ENCODE measurements at places on chromosomes 6 and 20.

GRCh38 chr6:160750276-160750689, 48.2 kb downstream of the PLG start:
- DNase-seq, result peak; percentile 14

- no peak for DNase-seq
Measured at GRCh38 chr6:155701342-155701741, 245.7 kb upstream of the NOX3 start.

DNA sequence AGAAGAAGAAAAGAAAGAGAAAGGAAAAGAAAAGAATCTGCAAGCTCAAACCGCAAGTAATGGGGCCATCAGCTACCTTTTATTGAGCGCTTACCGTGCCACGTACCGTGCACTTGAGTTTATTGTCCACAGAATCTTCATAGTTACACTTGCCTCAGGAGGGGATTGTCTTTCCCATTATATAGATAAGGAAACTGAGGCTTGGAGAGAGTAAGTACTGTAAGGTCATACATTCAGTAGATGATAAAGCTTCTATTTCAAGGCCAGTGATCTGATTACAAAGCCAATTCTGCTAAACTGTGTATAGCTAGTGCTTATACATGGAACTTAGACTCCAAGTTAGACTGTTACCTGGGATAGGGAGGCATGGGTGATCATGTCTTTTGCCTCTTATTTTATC, 110.4 kb upstream of the IYD start:
- no peak for DNase-seq

- no peak for DNase-seq
Measured at GRCh38 chr20:12936020-12936419, 72.8 kb upstream of the SPTLC3 start.

GRCh38 chr6:72824833-72825232, 203.0 kb downstream of the KCNQ5 start:
- no peak for DNase-seq

DNA sequence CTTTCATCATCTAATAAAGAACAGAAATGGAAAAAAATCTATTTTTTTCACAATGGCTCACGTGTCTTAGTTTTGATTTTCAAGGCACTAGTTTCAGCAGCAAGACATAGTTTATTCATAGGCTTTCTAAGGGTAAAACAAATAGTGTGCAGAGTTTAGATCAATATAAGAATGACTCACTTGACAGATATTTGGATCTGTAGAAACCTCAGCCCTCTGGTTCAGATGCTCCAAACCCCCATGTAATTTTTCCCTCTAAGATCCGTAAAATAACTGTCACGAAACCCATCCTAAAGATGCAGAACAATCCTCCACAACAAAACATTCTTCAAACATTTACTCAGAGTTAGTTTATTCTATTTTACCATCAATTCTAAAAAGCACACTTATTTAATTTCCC, 43.4 kb downstream of the IYD start:
- no peak for DNase-seq

DNA sequence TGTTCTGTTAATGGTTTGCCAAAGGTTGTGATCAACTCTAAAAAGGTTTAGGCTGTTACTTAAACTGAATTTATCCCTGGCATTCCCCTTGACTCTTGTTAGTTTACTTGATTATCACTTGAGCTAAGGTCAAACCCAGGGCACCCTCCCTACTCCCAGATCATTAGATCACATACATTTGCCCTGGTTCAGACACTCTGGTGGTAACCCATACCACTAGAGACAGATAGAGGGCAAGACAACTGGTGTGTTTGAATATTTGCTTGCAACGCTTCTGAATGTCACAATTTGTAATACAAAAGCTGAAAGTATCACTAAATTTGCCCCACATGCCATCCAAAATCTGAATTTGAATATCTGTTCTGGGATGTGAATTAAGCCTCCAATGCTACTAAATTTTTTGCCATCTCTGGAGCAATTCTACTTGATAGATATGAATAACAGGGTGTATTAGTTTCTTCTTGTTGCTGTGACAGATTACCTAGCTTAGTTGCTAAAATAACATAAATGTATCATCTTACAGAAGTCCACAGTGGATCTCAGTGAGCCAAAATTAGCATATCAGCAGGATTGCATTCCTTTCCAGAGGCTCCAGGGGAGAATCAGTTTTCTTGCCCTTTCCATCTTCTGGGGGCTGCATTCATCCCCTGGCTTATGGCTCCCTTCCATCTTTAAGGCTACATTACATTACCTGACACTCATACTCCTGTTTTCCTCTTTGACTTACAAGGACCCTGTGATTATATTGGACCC, 45.4 kb downstream of the FIG4 start:
- DNase-seq, result no peak

GRCh38 chr6:165389534-165389933, 80.1 kb upstream of the C6orf118 start:
- DNase-seq, result no peak

- no peak for DNase-seq
Measured at GRCh38 chr20:5268449-5268848, 48.3 kb downstream of the PROKR2 start.

DNA sequence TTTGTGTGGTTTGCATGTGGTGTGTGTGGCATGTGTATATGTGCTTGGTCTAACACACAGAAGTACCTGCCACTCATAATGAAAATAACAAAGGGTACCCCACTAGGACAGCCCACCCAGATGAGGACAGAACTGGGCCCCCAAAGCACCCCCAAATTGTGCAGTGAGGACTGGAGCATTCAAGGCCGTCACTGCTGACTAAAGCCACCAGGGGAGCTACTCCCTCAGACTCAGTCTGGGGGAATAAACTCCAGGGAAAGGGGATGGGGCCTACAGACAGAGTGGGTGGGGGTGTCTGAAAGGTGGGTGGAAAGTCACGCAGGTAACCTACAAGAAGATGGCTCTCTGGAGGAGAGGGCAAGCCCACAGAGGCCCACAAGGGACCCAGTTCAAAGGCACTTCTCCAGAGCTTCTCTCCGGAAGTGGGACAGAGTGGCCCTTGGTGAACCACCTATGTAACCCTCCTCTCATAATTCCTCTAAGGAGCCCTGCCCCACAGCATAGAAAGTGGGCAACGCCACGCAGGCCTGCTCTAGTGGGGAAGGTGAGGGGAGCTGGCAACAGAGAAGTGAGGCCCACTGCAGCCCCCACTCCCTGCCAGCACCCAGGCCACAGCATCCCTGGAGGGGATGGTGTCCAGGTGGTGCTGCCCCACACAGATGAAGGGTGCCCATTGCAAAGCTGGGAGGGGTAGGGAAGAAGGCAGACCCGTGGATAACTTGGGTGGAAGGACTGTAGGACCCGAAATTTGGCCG, 122.8 kb upstream of the MAFB start:
- DNase-seq, result no peak

DNA sequence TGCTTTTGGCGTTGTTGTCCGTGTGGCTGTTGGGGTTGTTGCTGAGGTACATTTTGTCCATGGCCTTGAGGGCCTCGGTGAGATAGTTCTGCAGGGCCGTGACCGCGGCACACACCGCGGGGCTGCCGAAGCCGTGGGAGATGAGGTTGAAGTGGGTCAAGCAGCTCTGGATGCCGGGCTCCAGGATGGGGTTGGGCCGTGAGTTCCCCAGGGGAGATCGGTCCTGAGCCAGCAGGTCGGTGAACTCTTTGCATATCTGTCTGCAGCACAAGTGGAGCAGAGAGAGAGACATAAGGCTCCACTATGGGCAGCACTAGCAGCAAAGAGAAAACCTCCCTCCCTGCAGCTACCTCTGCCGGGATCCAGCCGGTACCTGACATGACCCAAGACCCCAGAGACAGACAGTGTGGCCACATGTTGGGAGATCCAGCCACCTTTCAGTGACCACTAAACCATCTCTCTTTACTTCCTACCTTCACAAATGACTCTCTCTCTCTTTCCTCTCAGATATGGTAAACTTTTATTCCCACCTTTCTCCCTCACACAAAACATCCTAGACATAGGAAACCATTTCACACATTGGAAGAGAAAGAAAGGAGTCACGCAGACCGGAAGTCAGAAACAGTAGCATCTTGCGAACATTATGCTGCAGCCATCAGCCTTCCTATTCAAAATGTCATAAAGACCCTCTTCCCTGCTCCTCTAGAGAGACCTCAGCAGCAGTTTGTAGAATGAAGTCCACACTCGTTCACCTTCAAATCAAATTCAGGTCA, 16.2 kb downstream of the TFAP2A start:
- no peak for DNase-seq

DNA sequence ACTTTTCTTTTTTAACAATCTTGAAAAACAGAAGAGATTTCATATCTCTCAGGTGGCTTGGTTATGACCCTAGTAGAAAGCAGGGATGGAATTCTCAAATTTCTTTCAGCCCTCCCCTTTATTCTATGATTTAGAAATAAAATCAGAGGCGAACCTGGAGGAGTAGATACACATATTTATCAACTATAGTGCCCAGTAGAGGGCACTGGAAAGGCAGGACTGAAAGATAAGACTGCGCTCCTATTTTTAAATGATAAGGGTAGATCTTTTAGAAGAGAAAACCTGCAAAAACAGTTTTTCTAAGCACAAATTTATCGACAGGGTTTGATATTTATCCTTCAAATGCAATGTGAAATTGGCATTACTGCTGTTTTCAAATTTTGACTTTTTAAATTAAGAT, 1296.6 kb downstream of the EPHA7 start:
- DNase-seq, result peak; percentile 28

DNA sequence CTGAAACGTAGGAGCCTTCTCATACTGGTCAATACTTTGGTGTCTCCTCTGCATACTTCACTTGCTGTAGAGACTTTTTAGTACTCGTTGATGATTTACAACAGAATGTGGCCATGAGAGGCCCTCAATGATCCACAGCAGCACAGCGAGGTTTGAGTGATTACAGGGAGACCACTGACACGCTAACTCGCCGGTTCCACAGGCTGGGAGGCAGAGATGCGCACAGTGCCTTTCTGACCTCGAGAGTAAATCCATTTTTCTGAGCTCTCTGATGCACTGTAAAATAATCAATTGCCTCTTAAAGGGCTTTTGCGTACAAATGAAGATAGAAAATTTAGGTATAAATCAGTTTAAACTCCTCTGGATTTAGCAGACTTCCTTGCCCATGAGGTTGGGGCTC, 56.2 kb upstream of the TBC1D7 start:
- no peak for DNase-seq

- no peak for DNase-seq
Measured at GRCh38 chr6:45619994-45620471, 242.3 kb upstream of the SUPT3H start.

DNA sequence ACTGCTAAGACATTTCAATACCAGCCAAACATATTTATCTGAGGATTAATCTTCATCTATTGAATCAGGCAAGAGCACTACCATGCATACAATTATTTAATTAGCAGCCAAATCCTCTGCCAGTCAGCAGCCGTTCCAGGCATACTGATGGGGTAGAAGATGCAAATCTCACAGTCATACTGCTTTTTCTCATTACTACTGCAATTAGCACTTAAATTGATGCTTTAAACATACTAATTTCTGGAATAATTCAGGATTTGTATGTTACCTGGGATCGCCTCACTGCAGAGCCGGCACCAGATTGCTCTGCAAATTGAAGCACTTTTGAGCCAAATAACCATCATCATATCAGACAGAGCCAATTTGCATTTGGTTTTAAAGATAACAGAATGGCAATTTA, 49.9 kb upstream of the SIM1 start:
- no peak for DNase-seq

DNA sequence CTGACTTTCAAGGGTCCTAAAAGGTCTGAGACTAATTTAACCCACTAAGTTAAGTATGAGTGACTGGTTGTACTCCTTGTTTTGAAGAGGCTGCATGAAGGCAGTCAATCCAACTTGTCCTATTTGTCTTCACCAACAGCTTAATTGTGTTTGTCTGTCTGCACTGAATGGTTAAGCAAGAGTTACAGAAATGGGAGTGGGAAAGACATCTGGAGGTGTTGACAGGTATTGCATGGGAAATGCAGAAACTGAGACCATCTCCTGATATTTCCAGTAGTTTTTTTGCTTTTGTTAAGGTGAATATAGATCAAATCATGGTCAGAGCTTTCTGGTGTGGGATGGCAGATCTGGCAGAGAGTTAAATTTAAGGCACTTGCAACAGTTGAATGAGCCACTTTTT, 6.5 kb downstream of the FUT9 start:
- no peak for DNase-seq

GRCh38 chr20:20303742-20304141, 64.2 kb upstream of the INSM1 start:
- no peak for DNase-seq

GRCh38 chr6:3516092-3516491, 59.2 kb upstream of the SLC22A23 start:
- DNase-seq, result no peak

DNA sequence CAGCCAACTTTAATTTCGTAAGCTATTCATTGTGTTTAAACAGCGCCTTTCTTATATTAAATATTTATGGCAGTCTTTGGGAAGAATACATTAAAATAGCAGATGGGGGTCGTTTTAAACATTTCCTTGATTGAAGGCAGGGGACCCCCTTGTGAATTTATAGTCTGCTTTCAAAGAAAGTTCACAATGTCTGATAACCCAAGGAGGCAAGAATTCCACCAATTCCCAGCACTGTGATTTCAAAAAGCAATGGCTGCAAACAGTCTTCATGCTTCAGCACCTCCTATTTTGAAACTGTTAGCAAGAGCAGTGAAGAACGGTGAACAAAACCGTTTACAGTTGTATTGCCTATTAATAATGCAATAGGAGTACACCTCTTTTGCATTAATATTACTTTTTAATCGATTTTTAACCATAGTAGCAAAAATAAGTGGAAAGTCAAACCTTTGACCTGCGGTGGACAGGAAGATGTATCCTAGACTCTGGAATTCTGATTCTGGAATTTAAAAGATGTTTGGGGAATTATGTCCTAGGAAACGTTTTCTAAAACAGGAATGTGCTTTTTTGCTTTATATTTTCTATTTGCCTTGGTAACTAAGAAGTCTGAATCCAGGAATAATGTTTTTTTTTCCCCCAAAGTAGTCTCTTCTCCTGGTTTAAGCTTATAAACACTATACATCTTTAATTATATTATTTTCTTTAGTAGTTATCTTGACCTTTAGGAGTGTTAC, 393.0 kb downstream of the CDKAL1 start:
- DNase-seq, result no peak

DNA sequence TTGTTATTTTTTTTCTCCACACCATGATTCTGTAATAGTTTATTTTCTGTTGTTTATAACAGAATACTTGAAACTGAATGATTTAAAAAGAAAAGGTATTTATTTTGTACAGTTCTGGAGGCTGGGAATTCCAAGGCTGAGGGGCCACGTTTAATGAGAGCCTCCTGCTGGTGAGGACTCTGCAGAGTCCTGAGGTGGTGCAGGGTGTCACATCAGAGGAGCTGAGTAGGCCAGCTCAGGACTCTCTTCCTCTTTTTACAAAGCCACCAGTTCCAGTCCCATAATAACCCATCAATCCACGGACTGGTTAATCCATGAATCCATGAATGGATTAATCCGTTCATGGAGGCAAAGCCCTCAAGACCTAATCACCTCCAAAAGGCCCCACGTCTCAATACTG, 71.6 kb downstream of the TFAP2A start:
- no peak for DNase-seq

- DNase-seq, result peak; percentile 8
Measured at GRCh38 chr6:79413562-79414002, 123.6 kb downstream of the LCA5 start.

GRCh38 chr20:52529826-52530225, 338.2 kb upstream of the ZFP64 start:
- no peak for DNase-seq

- no peak for DNase-seq
Measured at GRCh38 chr6:51167468-51167867, 348.8 kb downstream of the TFAP2B start.

- DNase-seq, result no peak
Measured at GRCh38 chr6:150323205-150323604, 45.6 kb upstream of the IYD start.

Data from A673 (cell line).